ENCODE measurements at places on chromosomes 5 and 9.
A peak's percentile ranks its signal among the peaks of the same experiment; 100 is the strongest.

GRCh38 chr5:173741729-173742431, 125.4 kb upstream of the BOD1 start:
- DNase-seq, result no peak

DNA sequence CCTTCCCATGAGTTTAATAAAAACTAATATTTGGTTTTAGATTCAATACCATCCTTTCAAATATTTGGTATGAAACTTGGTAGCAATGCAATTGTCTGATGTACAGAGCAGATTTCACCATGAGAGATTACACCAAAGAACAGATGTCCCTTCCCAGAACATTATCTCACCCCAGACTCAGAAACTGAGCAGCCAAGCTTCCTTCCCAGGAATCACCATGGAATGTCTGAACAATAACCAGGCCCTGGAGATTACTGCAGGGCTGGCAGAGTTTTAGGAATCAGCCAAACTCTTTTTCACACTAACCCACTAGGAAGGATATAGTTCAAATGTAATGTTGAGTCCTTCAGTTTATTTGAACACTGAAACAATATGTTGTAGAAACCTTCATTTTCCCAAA, 23.9 kb downstream of the CLTA start:
- peak; percentile 31 for DNase-seq

- no peak for DNase-seq
These were observed 57.0 kb upstream of the LIFR start for GRCh38 chr5:38613490-38613889.

- no peak for DNase-seq
These were observed 42.1 kb upstream of the SPEF2 start for GRCh38 chr5:35575578-35575977.

DNA sequence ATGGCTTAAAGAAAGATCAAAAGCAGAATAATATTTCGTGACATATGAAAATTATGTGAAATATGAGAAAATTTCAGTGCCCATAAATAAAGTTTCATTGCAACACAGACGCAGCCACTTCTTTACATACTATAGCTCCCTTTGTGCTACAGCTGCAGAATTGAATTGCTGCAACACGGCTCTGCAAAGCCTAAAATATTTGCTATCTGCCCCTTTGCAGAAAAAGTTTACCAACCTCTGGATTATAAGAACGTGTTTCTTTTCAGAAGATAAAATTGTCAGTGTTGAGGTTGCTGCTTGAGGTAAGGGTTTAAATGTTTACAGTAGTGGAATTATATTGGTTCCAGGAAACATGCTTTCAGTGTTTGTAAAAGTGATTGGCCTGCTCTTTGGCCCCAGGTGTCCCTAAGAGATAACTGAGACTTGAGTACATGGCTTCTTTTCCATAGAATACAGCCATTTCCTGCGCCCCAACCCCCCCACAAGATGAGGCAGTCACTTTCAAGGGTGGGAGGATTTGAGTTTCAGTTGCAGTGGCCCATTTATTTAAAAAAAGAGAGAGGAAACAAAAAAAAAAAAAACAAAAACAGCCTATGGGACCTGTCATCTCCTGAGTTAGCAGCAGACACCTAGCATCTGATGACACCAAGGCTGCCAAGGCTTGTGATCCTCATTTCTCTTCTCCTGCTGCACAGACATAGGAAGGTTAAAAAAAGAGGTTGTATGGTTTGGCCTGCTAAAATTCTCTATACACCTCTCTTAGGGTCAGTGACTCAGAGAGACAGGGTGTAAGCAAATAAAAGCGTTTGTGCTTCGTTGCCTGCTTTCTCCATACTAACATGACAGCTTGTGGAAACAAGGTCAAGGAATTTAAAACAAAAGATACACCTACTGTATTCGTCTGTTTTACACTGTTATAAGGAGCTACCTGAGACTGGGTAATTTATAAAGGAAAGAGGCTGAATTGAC, 28.0 kb upstream of the HTR4 start:
- DNase-seq, result no peak

GRCh38 chr9:37986001-37986400, 82.1 kb upstream of the SLC25A51 start:
- no peak for DNase-seq

- DNase-seq, result no peak
These were observed 541.0 kb downstream of the DTWD2 start for GRCh38 chr5:118447350-118447749.

GRCh38 chr5:123598028-123598689, 86.2 kb downstream of the CSNK1G3 start:
- DNase-seq, result no peak

DNA sequence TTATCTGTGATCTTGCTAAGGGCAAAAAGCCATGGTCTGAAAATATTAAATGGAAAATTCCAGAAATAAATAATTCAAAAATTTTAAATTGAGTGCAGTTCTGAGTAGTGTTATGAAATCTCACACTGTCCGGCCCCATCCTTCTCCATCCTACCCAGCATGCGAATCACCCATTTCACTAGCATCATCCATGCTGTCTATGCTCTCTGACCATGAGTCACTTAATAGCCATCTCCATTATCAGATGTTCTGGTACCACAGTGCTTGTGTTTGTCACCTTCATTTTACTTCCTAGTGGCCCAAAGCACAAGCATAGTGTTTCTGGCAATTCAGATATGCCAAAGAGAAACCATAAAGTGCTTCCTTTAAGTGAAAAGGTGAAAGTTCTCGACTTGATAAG, 63.3 kb upstream of the SMC5 start:
- no peak for DNase-seq

DNA sequence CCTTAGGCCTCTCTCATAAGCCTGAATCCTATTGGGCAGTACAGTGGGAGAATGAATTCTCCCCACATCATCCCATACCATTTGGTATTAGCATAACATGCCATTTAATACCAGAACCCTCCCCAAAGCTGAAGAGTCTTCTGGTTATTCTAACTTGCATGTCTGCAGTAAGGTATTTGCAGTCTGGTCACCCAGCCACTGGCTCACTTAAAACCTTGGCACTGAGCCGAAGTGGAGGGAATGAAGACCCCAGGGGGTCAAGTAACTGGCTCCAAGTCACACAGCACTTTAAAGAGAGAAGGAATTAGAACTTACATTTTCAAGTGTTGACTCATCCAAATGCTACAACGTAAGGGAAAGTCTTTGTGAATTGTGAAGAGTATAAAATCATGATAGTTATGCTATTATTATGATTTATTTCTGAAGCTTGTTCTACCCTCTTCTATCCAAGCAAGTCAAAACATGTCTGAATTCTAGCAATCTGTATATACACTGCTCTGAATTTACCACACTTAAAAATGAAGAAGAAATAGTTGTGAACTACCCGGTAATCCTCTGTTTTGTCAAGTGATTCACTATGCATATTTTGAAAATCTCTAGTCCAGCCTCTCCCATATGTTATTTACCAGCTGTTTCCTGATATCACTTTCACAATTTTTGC, 28.5 kb downstream of the GLRA1 start:
- DNase-seq, result peak; percentile 60

GRCh38 chr9:16450043-16450442, 420.4 kb downstream of the BNC2 start:
- no peak for DNase-seq

DNA sequence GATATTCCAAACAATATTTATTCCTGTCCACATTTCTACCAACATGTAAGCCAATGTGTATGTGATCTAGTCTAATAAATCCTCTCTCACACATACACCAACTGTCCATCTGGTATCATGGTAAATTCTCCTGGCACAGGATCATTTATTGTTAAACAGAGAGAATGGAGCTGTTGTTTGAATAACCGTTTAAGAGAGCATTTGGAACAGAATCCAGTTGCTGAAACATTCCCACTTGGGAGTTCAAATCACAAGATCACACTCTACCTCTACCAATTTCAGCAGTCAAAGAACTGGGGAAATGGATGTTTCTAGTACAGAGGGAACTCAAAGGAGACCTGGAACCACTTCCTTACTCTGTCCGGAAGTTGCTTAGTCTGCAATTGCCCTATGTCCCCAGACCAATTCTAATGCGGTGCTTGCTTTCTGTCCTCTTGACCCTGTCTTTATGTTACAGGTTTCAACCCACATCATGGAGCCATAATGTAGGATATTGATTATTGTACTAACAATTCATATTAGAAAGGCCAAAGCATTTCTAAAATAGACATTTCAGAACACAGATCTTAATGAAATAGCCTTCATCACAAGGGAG, 488.4 kb downstream of the SEMA5A start:
- DNase-seq, result no peak

DNA sequence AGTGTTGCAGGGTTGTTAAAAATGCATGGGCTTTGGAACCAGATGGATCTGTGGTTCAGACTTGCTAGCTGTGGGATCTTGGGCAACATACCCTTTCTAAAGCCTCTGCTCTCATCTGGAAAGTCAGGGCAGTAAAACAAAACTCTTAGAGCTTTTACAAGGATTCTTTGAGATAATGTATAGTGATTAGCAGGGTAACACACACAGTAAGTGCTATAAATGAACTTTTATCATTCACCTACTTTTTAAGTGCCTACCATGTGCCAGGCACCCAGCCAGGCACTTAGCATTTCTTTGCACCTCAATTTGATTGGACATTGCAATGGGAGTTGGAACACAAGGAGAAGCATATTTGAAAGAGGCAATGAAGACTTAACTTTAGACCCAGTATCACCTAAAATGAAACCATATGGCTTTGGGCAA, 208.6 kb upstream of the PAPPA start:
- no peak for DNase-seq

DNA sequence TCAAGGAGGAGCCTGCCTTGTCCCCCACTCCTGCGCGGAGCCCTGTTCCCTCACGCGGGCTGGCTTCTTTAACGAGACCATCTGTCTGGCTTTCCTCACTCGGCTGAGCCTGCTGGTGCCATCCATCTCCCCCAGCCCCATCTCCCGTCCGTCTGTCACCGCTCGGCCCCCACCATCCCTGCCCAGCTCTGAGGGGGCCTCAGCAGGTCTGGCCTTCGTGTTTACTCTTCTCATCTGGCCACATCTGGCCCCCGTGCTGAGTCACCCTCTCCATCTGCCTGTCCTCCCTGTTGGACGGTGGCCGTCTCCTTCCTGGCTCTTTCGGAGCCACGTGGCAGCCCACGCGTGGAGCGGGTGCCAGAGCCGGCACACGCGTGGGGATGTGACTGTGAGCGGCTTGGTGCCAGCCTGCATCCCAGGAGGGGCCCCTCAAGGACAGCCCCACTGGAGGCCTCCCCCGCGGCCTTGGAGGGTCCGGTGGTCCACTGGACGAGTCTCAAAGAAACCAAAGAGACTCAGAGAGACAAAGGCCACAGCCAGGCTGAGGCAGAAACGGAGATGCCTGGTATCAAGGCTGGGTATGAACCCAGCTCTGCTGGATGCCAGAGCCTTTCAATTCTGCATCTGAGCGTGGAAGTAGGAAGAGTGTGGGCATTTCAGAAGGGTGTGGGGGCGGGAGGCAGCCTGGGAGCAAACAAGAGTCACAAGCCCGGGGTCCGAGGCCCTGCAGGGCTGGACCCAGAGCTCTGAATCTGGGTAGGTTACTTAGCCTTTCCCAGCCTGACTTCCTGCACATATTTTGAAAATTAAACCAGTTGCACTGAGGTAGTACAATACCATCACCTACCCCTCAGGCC, 76.7 kb upstream of the UNC5A start:
- no peak for DNase-seq

GRCh38 chr9:99745085-99745484, 76.6 kb upstream of the NR4A3 start:
- no peak for DNase-seq

DNA sequence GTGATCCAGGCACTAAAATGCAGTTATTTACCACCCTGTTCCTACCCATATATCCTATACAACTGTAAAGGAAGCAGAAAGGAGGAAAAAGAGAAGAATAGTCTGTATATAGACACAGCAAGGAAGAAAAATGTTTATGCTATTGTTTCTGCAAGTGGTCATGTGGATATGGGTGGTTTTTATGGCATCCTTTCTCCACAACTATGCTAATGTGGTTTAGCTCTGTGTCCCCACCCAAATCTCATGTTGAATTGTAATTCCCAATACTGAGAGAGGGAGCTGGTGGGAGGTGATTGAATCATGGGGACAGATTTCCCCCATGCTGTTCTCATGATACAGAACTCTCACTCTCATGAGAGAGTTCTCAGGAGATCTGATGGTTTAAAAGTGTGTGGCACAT, 439.8 kb downstream of the ZSWIM6 start:
- no peak for DNase-seq

GRCh38 chr9:120937596-120937995, 11.0 kb upstream of the TRAF1 start:
- no peak for DNase-seq

DNA sequence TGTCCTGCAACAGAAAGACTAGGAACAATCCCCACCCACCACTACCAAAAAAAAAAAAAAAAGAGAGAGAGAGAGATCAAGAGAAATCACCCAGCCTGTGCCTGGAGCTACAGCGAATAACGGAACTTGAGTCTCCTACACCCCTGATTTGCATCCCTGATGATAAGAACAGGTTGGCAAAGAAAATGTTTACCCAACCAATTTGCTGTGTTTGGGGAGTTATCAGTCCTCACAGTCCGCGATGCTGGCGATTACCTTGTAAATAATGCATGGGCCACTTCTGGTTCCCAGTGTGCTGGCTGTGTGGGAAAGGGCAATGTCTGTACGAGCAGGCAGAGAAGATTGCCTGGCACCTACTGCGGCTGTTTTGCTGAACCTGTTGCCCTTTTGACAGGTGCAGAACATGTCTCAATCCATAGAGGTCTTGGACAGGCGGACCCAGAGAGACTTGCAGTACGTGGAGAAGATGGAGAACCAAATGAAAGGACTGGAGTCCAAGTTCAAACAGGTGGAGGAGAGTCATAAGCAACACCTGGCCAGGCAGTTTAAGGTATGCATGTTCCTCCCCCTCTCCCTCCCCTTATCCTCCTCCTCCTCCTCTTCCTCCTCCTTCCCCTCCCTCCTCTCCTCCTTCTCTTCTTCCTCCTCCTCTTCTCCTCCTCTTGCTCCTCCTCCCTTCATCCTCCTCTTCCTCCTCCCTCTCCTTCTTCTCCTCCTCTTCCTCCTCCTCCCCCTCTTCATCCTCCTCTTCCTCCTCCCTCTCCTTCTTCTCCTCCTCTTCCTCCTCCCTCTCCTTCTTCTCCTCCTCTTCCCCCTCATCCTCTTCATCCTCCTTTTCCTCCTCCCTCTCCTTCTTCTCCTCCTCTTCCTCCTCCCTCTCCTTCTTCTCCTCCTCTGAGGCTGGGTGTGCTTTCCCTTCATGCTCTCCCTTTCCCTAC, 8.3 kb downstream of the OLFM1 start:
- no peak for DNase-seq

DNA sequence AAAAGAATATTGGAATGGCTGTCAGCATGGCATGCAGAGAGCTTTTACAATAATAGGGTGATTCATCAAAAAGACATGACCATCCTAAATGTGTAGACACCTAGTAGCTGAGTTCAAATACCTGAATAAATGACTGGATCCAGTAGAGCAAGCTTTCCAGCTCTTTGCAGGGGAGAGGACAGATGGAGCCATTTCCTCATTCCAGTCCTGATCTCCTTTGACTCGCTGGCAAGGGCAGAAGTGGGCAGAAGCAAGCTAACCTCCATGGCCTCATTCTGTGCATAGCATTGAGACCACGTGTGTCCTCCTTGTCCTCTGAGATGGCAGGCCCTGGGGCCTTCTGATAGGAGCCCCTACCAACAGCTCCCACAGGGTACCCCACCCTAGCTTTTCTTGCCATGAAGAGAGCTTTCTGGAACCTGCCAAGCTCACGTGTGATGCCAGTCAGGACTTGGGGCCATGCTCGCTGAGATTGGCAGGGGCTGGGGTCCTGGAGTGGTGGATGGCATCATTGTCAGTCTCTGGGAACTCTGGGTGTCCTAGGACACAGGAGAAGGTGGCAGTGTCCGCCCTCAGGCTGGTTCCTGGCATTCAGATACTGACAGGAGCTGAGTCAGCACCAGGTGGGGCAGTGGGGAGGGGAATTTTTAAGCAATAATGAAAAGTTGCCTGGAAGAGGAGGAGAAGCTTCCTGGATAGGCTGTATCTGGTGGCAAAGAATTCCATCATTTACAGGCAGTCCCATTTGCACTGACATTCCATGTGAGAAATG, 33.6 kb downstream of the WWC1 start:
- DNase-seq, result no peak
